Ovary (tissue), 10 donors: ENCODE measurements at places on chromosomes 5 and 9. TPM values are rescaled to one million over a fixed set of nuclear protein-coding genes. Genes with fewer than 3 reads are reported as not detected.

The ADCY2 gene
- polyA plus RNA-seq: 5.3 TPM

The HMCN2 gene
- 1.5 TPM for polyA plus RNA-seq

The CCDC183 gene
- polyA plus RNA-seq: 0.47 TPM

DNA sequence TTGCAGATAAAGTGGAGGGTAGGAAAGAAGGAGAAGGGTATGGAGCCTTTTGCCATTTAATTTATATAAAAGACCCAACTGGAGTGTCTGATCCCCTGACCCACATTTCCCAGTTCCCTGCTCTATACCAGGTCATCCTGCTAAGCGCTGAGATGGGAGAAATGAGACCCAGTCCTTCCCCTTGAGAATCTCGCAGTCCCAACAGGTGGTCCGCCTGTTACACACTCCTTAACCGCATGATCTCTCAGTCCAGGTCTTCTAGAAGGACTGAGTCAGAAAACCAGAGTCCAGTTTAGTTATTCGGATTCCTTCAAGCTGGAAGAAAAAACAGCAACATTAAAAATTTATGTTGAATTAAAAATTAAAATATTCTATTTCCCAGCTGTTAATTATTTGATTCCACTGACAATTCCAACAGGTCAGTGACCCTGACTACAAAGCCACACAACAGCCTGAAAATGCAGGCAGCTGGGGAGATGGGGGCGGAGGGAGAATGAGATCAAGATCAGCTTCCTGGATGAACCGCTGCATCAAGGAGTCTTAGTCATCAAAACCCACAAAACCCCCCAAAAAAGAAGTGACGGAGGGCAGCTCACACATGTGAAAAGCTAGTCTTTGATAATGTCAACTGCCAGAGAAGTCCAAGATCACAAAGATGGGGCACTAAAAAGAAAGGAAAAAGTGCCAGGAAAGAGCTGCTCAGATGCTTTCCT lies 44.0 kb downstream of the GGTA1 start:
- no peak overlapping the region for H3K27ac ChIP-seq
- no peak for DNase-seq
- no peak overlapping the region for H3K4me3 ChIP-seq
- H3K4me1 ChIP-seq: no peaks in the 10 kb centered on the region
- H3K36me3 ChIP-seq: no peaks in the 10 kb centered on the region

- H3K4me1 ChIP-seq: no peaks in the 10 kb centered on the region
- DNase-seq: no peak
- H3K27me3 ChIP-seq: no peaks in the 10 kb centered on the region
- no peak overlapping the region for H3K4me3 ChIP-seq
- H3K27ac ChIP-seq: no peak overlapping the region
- no peaks in the 10 kb centered on the region for H3K36me3 ChIP-seq
Observed at GRCh38 chr5:113059232-113060040, 82.8 kb downstream of the DCP2 start.

DNA sequence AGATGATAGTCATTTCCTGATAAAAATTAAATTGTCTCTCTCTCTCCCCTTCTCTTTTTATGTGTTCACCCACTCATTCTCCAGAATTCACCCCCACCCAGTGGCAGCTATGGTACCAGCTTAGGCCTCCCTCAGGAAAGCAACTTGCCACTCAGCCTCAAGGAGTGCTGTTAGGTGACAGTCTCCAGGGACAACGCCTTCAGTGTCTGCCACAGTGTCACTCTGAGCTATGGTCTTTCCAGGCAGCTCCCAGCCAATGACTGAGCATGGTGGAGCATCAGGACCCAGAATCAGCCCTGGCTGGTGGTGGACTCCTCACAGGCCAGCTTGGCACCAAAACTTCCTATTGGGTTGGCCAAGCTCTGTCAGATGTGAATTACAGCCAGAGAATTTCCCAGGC lies 140.9 kb upstream of the PIK3R1 start:
- no peak overlapping the region for H3K4me3 ChIP-seq
- H3K27ac ChIP-seq: no peak overlapping the region
- H3K27me3 ChIP-seq: no peaks in the 10 kb centered on the region
- no peak for DNase-seq
- H3K36me3 ChIP-seq: no peaks in the 10 kb centered on the region

DNA sequence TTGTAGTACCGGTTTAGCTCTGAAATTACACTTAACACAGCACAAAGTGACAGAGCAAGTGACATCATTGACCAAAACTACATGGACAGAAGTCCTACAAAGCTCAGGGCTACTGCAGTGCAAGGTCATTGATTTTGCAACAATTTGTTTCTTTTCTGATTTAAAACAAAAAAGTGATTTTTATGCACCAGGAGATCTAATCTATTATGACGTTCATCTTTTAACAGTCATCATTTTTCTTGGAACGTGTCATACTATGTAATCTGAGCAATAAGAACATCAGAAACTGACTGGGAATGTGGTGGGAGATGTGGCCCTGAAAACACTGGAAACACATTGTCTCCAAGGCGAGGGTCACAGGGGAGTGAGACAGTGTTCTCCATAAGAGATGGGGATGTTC lies 17.4 kb upstream of the ZFAND5 start:
- H3K27me3 ChIP-seq: no peaks in the 10 kb centered on the region
- DNase-seq: no peak
- H3K27ac ChIP-seq: no peak overlapping the region
- H3K4me1 ChIP-seq: no peaks in the 10 kb centered on the region
- H3K36me3 ChIP-seq: no peaks in the 10 kb centered on the region
- no peak overlapping the region for H3K4me3 ChIP-seq

DNA sequence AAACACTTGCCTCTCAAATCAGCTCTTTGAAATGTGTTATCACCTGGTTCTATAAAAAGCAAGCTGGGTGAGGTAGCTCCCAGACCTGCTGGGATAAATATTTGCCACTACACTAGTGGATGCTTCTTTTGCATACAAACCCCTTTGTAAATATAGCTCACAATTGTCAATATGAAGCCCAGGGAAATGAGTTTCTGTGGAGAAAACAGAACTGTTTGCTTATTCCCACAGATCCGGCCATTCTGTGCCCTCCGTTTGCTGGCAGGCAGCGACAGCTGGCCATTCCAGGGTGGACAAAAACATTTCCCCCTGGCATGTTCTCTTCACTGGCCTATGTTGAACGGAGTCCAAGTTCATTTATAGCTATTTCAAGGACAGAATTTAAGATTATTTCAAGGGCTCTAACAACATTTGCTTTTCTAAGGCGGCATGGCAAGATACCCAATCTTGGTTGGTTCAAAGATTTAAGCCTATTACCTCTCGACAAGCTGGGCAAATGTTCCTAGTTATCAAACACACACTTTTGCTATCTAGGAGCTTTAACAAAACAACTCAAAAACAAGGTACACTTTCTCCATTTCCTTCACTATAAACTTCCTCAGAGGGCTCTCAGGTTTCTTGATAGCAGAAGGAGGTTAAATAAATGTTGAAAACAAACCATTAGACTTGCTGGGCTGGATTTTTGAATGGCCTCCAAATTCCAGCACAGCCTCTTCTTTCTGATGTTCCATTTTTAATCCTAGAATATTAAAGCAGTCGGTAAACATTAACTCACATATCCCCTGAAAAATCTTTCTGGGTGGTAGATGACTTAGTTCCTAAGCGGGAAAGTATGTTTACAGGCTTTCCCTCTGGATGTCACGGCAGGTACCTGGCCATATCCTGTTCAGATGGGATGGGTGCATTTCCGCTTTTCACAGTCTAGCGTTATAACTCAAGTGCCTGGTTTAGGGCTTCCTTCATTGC lies 332.3 kb downstream of the PLK2 start:
- peaks cover 6% of the 10 kb centered on the region for H3K4me1 ChIP-seq
- no peak overlapping the region for H3K4me3 ChIP-seq
- H3K27me3 ChIP-seq: no peaks in the 10 kb centered on the region
- no peak for DNase-seq
- H3K36me3 ChIP-seq: no peaks in the 10 kb centered on the region
